ENCODE measurements at places on chromosomes 5 and 9.
A peak's percentile ranks its signal among the peaks of the same experiment; 100 is the strongest.

- peak; percentile 91 for DNase-seq
Observed at GRCh38 chr5:150412319-150413175, at the start of gene CD74. CD74 (minus strand) TSS chr5:150412910; CDS start chr5:150412749, 161 bp downstream.

- peak; percentile 46 for DNase-seq
Observed at GRCh38 chr9:13568841-13569601, 289.5 kb upstream of the MPDZ start.

GRCh38 chr9:32572900-32573523 lies at the start of gene NDUFB6:
NDUFB6 (minus strand) TSS chr9:32573159; CDS start chr9:32573060, 99 bp downstream.
- peak; percentile 98 for DNase-seq

DNA sequence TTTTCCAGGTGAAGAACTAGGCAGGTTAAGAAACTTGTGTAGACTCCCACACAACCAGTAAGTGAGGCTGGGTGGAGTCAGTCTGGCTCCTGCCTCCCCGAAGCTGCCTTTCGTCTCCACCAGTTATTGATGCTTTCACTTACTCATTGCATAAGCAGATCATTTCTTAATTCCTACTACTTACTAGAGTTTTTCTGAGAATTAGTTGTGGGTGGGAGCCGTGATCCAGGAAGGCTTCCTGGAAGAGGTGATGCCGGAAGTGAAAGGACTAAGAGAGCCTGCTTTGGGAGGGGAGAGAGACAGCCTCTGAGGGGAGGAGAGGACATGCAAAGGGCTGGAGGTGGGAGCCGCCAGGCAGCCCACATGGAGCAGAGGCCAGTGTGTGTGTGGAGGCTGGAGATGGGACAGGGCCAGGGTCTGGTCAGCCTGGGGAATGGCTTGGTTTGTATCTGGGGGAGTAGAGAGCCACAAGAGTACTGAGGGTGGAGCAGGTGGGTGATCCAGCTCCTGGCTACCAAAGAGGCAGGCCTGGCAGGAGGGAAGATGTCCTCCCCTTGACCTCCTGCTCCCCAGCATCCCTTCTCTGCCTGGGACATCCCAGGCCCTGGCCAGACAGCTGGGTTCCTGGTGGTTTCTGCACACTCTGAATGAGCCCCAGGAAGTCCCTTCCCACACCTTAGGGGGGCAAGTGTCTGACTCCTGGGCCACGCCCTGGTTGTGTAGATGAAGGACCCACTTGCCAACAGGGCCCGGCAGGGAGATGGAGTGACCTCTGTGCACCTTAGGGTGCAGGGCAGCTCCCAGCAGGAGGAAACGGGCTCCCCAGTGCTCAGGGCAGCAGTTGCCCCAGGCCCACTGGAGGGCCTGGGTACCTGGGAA lies 12.2 kb upstream of the CARD19 start:
- no peak for DNase-seq

DNA sequence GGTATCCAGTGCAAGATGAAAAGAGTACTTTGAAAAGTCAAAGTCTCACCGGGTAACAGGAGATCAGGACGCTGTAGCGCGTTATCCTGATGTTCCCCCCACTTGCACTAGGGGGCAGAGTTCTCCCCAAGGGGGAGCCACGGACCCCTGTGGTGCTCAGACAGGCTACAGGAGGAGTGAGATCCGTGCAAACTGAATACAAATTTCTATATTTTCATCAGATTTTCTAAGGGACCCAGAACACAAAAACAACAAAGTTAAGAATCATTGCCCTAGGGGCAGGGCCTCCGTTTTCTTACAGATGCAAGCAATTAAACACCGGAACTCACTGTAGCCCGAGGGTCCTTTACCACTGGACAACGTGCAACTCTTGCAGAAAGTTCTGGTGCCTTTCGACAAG lies 2.0 kb downstream of the MYO10 start:
- DNase-seq, result peak; percentile 87

DNA sequence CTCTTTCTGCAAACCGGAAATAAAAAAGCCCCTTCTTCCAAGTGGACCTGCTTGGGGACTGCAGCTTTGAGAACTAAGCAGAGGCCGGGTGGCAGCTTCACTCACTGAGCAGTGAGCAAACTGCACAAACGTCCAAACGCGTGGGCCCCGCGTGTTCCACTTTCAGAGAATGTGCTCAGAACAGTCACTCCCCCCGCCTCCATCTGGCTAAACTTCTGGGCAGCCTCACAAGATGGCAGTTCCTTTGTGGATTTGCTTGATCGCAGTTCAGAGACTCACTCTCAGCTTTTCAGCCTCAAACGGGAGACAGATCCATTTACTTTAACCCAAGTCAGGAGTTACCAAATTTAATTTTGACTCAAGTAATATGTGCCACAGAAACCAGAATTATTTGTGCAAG lies 216.6 kb downstream of the TLE1 start:
- DNase-seq, result no peak

DNA sequence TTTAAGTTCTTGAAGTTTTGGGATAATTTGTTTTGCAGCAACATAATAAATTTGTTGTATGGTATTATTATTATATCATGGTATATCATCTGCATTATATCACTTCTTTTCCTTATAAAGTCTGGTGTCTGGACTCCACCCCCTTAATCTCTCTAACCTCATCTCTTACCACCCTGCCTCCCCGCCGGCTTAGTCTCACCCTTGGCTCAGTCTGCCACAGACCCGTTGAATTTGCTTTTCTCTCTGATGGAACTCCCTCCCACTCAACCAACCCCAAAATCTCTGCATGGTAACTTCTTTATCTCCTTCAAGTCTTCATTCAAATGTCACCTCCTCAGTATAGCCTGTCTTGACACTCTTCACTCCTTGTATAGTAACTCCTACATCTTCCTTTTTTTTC lies 29.6 kb upstream of the MATR3 start:
- DNase-seq, result no peak

GRCh38 chr9:130118841-130119518 lies 53.2 kb upstream of the NCS1 start:
- peak; percentile 76 for DNase-seq

GRCh38 chr9:105079457-105079856 lies 151.5 kb upstream of the ABCA1 start:
- DNase-seq, result no peak

DNA sequence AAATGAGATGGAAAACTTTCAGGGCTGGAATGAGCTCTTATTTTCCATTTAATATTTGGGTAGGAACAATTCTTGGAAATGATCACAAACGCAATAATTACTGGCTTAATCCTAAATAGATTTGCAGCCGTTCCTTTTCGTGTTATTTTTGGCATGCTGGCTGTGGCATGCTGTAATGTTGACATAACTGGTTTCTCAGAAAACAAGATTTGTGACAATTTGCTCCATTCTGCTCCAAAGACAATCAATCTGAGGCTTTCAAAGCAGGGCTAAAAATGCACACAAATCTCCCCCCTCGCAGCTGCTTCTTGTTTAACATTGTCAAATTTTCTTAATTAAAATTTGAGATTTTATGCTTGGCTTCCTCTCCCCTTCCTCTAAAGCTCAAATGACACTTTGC lies 151.2 kb downstream of the TTC39B start:
- peak; percentile 72 for DNase-seq

DNA sequence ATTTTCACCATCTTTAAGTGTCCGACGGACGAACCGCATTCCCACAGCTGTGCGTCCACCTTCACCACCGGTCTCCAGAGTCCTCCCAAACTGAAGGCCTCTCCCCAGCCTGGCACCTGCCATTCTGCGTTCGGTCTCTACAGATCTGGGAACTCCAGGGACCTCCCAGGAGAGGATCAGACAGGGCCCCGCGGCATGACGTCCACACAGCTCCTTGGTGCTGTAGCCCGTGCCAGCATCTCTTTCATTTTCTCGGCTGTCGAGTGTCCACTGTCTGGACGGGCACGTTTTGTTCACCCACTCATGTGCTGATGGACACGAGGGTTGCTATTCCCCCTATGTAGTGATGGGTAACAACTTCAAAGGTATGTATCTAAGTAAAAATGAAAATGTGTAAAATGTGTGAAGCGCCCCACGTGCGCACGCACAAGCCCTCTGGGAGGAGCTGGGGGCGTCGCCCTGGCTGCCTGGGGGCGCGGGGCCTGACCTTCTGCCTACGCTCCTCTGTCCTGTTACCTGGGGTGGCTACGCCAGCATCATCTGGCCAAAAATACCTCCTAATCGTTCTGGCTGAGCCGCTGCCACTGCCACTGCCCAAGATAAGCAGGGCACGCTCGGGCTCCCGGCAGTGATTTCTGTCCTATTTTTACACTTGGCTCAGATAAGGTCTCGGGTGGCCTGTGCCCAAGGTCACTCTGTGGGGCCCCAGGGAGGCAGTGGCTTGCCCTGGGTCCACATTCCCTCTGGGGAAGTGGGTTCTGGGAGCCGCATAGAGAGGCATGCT lies 10.8 kb upstream of the SLC12A7 start:
- DNase-seq, result no peak

DNA sequence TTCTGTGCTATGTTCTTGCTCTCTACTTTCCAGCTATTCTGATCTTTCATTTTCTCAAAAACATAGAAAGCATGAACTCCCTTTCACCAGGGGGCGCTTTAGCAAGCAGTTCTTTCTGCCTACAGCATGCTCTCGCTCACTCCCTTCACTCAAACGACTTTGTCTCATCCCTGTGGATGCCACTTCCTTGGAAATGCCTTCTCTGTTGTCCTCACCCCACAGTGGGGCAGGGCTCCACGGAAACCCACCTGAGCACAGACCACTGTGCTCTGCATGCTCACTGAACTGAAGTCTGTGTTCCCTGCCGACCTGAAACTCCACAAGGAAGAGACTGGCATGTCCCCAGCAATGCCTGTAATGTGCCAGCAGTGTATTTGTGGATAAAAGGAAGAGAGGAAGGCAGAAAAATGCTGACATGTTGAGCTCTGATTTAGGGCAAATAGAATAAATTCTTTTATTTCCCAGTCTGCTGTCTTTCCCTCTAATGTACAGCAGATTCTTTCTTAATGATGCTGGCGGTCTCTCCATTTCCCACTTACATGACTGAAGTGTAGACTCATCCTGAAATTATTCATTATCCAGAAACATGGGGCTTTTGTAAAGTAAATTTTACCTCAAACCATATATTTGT lies 4.9 kb upstream of the ROR2 start:
- peak; percentile 84 for DNase-seq

GRCh38 chr5:17218353-17219005 lies 1.0 kb downstream of the BASP1 start:
- peak; percentile 81 for DNase-seq

- DNase-seq, result no peak
Observed at GRCh38 chr9:92686954-92687353, 17.0 kb upstream of the IPPK start.

- DNase-seq, result peak; percentile 22
Observed at GRCh38 chr5:74679966-74680365, 5.1 kb upstream of the HEXB start.

- DNase-seq, result no peak
Observed at GRCh38 chr9:78507037-78507436, 210.1 kb downstream of the PSAT1 start.

GRCh38 chr9:72808446-72808768 lies 144.4 kb downstream of the ALDH1A1 start:
- no peak for DNase-seq

DNA sequence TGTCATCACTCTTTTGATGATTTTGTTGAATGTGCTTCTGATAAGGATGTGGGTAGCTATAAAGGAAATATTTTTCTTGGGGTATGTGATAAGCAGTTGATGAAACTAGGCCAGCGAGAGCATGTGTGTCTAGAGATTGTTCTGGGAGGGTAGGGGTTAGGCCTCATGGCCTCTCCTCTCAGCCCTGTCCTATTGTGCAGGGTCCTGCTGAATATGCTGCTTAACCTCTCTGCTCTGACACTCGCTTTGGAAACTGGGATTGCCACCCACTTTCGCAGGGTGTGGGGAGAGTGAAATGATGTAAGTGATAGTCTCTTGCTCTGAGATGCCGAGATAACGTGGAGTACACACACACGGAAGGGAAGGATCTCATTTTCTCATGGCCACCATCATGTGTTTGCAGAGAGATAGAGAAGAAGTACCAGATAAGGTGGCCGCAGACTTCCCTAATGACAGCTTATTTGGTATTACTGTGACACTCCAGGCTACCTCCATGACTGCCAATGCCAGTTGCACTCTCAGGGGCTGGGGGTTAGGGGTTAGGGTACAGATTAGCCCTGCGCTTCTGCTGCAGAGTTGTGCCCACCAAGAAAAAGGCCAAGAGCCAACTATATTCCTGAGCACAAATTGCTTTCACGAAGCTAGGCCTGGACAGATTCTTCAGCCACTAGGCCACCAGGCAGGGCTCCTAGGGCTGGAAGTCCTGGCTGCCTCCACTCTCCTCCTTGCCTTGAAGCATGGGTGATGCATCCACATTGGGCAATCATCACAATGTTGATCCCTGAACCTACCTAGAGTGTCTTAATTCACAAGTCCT lies 25.2 kb upstream of the TNFAIP8 start:
- no peak for DNase-seq

DNA sequence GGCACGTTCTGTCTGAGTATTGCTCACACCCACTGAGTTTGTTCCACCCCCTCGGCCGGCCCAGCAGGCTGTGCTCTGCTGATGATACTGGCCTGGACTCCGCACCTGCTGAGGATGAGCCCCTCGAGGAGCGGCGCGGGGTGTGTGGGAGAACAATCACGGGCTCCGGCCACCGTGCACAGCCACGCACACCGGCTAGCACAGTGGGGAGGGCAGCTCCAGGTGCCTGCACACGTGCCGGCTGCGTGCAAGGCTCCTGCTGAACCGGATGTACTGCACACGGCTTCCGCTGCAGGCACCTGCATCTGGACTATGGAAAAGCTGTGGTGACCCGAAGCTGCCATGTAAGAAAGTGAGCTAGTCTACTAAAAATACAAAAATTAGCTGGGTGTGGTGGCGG lies 485.2 kb upstream of the CDH9 start:
- no peak for DNase-seq

- no peak for DNase-seq
Observed at GRCh38 chr5:139845846-139846681, 50.5 kb downstream of the PSD2 start.

DNA sequence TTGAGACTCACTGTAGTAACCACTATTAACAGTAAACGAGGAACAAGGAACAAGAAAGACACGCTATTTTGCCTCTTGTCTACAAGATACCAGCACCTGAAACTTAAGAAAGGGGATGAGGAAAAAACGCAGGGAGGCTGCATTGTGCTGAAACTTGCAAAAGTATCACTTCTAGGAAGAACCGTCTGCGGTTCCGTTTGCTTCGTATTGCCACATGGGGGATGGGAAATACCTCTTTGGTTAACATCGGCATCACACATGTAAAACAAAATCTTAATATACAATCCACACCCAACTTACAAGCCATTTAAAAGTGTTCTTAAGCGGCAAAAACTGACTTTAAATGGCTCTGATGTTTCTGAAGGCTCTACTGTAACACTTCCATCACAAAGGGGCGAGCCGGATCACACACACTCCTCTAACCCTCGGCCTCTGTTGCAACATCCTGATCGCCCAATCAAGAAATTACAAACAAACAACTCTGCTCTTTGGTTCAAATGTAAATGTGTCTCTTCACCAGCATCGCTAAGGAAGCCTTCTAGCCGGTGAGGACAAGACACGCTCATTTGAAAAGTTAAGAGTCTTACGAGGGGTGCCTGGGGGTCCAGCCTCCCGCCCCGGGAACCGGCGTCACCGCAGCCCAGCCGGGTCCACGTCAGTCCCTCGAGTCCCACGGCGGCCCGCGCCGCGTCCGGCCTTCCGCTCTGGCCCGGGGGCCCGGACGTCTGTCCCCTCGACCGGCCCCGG lies 621 bp downstream of the SEC16A start:
- DNase-seq, result peak; percentile 48

- DNase-seq, result peak; percentile 54
Observed at GRCh38 chr9:6779417-6780241, 21.9 kb downstream of the KDM4C start.

GRCh38 chr9:123353041-123353440 lies 3.0 kb upstream of the CRB2 start:
- DNase-seq, result no peak
